Forelimb muscle (tissue), 1 donor: ENCODE measurements at places on chromosomes 16 and 17. TPM values are rescaled to one million over a fixed set of nuclear protein-coding genes. Genes with fewer than 3 reads are reported as not detected.
A peak's percentile ranks its signal among the peaks of the same experiment; 100 is the strongest.

DNA sequence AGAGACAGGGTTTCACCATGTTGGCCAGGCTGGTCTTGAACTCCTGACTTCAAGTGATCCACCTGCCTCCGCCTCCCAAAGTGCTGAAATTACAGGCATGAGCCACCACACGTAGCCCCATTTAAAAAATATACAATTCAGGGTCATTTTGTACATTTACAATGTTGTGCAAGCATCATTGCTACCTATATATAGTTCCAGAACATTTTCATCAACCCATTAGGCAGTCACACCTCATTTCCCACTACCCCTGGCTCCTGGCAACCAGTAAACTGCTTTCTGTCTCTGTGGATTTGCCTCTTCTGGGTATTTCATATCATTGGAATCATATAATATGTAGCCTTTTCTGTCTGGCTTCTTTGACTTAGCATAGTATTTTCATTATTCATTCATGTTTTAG is 6.7 kb downstream of the LRRC36 start:
- DNase-seq, result no peak

DNA sequence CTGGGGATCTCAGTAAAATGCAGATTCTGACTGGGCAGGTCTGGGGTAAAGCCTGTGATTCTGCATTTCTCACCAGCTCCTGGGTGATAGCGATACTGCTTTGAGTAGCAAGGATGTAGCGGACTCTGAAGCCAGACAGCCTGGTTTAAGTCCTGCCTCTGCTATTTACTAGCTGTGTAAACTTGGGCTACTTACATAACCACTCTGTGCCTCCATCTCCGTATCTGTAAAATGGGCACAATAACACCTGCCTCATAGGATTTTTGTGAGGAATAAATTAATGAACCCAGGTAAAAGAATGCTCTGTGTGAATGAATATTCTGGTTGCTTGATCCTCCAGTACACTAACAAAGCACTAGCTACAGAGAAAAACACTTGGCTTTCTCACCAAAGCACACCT is 54.4 kb downstream of the TMEM132E start:
- no peak for DNase-seq

DNA sequence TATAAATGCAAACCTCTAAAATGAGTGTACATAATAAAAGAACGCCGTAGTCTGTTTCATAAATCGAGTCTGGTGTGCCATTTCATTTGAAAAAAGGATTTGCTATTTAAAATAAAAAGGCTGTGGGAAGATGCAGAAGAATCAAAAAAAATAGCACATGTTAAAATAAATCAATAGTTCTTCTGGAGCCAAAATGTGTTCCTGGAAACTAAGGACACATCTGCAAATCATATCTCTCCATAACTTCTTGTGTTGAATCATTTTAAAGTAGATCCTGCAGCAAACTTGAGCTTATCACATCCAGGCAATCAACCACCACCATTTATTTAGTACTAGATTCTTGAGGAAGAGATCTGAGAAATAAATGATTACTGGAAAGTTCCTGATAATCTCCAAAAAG is 29.0 kb downstream of the XPO6 start:
- DNase-seq, result no peak

- no peak for DNase-seq
These were observed 326 bp downstream of the SRCIN1 start for GRCh38 chr17:38605411-38605840.

RCVRN gene
- 0.25 TPM for polyA plus RNA-seq

GRCh38 chr17:77616254-77616731 is 342.2 kb upstream of the TNRC6C start:
- no peak for DNase-seq

BAIAP2 gene
- polyA plus RNA-seq, result 15.4 TPM

GRCh38 chr17:11814655-11815262 is 182.5 kb downstream of the ZNF18 start:
- DNase-seq, result no peak

TM4SF5 gene
- polyA plus RNA-seq, result not detected

DNA sequence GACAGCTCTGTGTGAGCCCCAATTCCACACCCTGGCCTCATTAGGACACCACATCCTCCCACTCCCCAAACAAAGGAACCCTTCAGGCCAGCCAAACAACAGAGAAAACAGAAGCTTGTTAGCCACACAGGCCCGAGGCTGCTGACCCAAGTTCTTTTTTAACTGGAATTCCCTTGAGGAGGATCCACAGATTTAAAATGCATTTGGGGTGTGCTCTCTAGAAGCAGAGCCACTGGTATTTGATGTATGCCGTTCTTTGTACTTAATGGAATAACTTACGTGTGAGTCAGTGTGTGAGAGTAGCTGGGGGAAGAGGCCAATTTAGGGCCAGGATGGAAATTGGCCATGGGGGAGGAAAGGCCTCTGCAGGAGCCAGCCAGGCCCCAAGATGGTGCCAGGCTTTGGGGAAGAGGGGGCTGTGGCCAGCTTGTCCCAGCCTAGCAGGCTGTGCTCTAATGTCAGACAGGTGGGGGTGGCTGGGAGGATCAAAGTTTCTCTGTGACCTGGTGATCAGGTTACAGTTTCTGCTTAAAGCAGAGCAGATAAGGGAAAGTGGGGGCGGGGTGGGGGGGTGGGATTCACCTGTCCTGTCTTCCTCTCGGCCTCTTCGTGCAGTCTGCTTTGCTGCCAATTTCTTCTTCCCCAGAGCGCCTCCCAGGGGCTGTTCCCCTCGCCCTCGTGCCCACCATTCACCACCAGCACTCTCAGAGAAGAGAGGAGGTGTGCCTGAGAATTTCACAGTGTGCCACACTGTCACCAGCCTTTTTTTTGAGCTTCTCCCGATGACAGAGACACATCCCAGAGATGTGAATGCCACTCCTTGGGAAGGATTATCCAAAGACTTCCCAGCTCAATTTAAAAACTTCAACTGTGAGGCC is 50.8 kb downstream of the TOM1L2 start:
- no peak for DNase-seq

GRCh38 chr17:19448341-19449268 is 37.6 kb downstream of the RNF112 start:
- peak; percentile 91 for DNase-seq

CRHR1 gene
- 0.62 TPM for polyA plus RNA-seq

ASGR1 gene
- 2.3 TPM for polyA plus RNA-seq

PTX4 gene
- 0.53 TPM for polyA plus RNA-seq
